IMR-90 (cell line): ENCODE measurements at places on chromosomes 12 and 14. TPM values are rescaled to one million over a fixed set of nuclear protein-coding genes. Genes with fewer than 3 reads are reported as not detected.

DNA sequence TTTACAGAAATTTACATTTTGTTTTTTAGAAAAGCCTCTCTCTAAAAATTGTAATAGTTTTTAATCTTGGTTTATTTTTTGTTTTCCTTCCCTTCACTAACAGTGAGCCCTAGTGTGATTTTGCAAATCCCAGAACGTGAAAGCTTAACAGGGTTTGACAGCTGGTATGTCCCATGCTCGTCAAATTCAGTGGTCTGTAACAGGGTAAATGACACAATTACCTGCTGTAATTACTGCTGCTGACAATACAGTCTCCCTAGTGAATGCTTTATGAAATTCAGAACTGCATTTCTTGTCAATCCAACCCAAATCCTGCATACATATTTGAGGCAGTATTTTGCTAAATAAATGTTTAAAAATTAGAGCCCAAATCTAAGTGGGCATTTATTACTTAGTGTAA lies 249.2 kb downstream of the NELL2 start:
- no peak for DNase-seq

DNA sequence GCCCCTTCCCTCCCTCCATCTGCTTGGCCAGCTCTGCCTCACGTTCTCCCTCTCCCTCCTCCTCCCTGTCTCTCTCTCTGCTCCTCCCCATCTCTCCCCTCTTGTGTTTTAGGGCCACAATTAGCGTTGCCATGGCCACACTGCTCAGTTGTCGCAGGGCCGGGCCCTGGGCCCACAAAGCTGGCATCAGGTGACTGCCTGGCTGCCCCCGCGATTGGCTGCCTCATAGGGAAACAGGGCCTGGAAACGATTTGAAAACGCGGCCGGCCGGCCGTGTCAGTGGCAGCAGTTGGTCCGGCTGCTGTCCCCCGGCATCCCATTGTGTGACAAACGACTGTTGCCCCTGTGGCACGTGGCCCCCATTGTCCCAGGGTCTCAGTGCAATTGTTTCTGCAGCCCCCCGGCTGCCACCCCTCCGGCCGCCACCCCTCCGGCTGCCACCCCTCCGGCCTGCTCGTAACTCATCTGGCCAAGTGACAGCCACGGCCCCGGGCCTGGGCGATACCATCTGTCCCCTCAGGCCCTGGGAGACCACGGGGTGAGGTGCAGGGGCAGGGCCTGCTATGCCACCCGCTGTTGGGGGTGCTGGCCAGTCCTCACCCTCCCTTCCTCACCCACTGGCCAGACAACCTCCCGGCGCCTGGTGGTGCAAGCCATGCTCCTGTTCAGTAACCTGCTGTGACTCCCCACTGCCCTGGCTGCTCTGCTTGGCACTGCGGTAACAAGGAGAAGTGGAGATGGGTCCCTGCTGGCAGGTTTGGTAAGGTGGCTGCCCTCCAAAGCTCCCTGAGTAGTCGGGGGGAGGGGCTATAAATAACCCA lies 17.4 kb downstream of the FOXN4 start:
- DNase-seq: no peak

DNA sequence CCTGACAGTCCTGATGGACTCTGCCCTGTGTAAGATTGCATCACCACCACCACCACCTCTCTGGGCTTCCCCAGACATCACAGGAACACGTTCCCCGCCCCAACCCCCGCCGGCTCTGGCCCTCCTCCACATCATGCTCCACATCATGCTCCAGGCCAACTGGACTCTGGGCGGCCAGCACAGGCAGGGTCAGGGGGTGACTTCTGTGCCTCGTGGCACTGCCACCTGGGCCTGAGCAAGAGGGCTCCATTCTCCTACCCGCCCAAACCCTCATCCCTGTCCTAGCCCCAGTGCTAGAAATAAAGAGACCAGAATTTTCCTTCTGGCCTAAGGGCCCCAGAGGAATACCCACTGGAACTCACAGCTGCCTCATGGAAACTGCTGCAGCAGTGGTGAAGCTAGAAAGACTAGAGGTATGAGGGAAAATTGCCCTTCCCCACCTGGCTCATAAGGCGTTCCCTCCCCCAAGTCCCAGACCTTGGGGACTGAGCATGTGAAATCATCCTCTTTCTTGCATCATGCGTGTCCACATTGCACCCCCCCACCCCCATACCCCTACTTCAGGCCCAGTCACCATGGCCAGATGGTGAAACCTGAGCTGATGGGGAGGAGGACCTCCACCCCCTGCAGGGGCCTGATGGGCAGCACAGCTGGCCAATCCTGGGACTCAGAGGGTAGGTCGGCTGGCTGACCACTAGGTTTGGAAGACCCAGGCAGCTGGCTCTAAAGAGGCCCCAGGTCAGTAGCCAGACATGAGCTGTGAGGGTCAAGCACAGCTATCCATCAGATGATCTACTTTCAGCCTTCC lies at the start of gene INHBE:
TSS of gene INHBE (plus strand) at position 742 of the 808 bp plus-strand sequence. CDS start 230 bp downstream, outside the sequence.
- DNase-seq: peak; percentile 96

- DNase-seq: peak; percentile 66
These were observed 47.9 kb downstream of the PPP1R12A start for GRCh38 chr12:79886917-79887519.

- DNase-seq: no peak
These were observed 338.7 kb downstream of the TRHDE start for GRCh38 chr12:72610854-72611358.

DNA sequence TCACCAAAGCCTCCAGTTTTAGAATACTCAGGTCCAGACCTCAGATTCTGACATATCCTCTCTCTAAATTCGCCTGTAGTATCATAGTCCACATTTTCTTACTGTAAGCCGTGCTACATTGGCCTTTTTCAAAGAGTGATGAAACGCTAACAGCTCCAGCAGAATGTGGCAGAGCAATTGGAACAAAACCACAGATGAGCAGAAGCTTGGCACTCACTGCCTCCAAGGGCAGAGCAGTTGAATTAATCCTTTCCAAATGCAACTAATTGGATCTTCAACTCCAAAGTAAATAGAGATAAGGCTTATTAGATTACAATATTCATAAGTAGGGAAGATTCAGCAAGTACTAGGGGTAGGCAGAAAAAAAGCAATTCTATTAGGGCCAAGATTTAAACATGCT lies 128.3 kb downstream of the SLC35F4 start:
- DNase-seq: no peak

DNA sequence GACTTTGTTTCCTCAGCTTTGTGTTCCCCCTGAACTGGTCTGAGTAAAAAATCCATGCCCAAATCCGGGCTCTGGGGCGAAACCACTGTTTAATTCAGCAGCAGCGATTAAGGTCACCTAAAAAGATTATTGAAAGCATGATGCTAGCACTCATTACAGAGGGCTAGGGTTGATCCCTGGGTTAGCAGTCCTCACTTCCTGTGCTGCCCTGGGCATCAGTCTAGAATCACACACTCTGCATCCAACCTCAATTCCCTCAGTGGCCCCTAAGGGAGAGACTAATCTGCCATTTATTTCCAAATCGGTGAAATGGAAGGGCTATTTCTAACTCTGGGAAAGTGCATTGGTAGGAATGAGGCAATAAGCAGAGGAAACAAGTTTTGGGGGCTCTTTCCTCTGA lies 107.2 kb downstream of the BTG1 start:
- DNase-seq: no peak

DNA sequence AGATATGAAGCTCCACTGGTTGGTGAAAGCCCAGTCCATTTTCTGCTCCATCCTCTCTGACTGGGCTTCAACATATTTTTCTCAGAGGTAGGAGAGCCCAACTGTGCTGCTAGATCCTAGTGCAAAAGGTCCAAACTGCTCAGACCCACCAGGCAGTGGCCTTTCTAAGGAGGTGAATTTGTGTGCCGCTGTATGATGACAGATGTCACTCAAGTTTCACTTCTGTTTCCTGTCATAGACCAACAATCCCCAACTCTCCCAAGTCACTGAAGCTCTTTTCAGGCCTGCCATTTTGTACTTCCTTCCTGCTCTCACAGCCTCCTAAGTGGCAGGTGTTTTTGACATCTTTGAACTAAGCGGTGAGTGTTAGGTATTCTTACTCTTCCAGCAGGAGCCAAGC lies 16.4 kb upstream of the RNASE4 start:
- no peak for DNase-seq

- no peak for DNase-seq
These were observed 94.1 kb upstream of the GARIN6 start for GRCh38 chr12:99553461-99553860.

- DNase-seq: no peak
These were observed 146.4 kb upstream of the AMIGO2 start for GRCh38 chr12:47226199-47226598.

- no peak for DNase-seq
These were observed 448.1 kb upstream of the DCN start for GRCh38 chr12:91630596-91631293.

DNA sequence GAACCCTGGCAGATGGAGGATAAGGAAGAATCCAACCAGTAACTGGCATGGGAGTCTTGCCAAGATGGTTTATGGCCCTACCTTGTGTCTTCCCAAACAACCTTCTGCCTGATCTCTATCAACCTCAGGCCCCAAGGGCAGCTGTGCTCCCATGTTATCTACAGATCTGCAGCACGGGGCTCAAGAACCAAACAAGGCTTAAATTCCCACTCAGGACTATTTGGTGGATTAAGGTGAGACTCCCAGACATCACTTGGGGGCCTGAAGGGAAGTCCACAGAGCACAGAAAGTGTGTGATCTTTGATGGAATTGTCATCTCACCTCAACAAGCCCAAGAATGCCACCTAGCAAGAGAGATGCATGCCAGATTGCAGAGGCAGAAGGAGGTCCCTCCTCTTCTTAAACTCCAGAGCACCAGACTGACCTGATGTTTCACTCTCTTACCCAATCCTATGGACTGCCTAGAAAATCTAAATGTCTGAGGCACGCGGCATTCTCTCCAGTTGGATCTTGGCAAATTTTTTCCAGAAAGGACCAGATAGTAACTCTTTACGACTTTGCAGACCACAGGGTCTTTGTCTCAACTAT lies 759.5 kb upstream of the TBX3 start:
- no peak for DNase-seq

- DNase-seq: no peak
These were observed 132.6 kb downstream of the IGF1 start for GRCh38 chr12:102347811-102348210.

- DNase-seq: no peak
These were observed 844.3 kb downstream of the GALC start for GRCh38 chr14:87148655-87149054.

DNA sequence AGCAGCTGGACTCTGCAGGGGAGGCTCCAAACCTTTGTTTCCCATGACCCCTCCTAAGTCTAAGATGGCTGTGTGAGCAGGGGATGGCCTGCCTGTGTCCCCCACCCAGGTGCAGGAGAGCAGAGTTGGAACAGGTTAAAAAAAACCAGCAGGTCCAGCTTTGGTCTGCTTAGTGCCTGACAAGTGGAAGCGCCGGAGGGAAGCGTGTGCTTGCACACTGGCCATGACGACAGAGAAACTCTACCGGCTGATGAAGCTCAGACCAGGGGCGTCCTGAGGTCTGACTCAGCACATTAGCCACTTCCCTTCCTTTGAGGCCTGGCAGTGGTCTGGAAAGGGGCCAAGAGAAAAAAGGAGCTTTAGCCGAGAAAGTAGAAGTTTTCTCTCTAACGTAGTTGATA lies 280.1 kb downstream of the VRK1 start:
- DNase-seq: no peak

- no peak for DNase-seq
These were observed 364.1 kb upstream of the SFSWAP start for GRCh38 chr12:131346555-131347344.

- peak; percentile 65 for DNase-seq
These were observed 113.7 kb upstream of the KITLG start for GRCh38 chr12:88693837-88694445.

DNA sequence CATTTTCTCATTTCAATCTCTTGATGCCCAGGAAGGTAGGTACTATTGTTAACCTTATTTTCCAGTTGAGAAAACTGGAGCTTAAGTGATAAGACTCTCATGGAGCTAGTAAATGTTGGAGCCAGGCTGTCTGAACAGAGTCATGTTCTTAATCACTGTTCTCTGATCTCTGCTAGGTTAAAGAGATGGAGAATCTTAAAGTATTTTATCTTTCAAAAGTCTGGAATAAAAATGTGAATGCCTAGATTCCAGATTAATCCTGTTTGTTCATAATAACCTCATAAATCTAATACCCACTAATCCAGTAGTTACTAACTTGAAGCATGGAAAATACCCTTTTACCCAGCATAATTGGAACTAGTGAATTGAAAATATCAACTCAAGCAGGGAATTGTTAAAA lies 341.0 kb upstream of the RGS6 start:
- DNase-seq: no peak

DNA sequence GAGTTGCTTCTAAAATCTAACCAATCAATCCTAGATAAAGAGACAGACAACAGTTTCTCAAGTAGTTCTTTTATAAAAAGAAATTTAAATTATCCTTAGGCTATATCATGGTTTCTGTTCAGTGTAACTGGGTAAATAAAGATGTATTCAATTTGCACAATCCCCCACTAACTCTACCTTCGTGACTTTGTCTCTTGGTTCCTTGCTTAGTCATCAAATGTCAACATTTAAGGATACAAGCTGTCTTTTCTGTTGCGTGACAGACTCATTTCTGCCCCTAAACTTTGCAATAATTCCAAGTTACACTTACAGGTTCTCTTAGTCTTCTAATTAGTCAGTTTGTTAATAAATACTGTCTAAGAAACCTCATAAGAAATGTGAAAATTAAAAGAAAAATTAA lies 50.6 kb downstream of the SCAF11 start:
- DNase-seq: no peak

DNA sequence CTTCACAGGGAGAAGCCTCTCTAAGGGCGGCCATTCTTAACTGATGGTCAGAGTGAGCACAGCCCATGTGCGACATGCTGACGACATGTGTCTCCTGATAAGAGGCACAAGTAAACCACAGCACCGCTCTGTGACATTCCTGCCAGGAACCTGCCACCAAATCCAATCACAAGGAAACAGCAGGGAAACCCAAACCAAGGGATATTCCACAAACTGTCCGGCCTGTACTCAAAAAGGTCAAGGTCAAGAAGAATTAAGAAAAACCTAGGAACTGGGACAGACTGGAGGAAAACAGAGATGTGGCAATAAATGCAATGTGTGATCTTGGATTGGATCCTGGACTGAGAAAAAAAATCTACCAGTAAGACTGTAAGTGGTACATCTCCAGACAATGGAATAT lies 91.9 kb downstream of the SYNE3 start:
- DNase-seq: peak; percentile 23

ADCY6 gene
- polyA plus RNA-seq: 34.4 and 35.1 TPM in 2 replicates

HOXC6 gene
- 1.1 TPM in 2 replicates for polyA plus RNA-seq

EPYC gene
- not detected in 2 replicates for polyA plus RNA-seq

RNASE1 gene
- polyA plus RNA-seq: not detected in 2 replicates

A2M gene
- 3.2 and 3.6 TPM in 2 replicates for polyA plus RNA-seq

KERA gene
- polyA plus RNA-seq: not detected in 2 replicates

ALG10 gene
- polyA plus RNA-seq: 2.7 and 3.8 TPM in 2 replicates

INHBC gene
- 0.06 and 0.09 TPM in 2 replicates for polyA plus RNA-seq

NKX2-1 gene
- polyA plus RNA-seq: not detected in 2 replicates

GPR162 gene
- polyA plus RNA-seq: 6.0 and 7.8 TPM in 2 replicates

TMTC1 gene
- polyA plus RNA-seq: 10.6 and 12.5 TPM in 2 replicates
